ENCODE measurements at places on chromosomes 7 and 10. TPM values are rescaled to one million over a fixed set of nuclear protein-coding genes. Genes with fewer than 3 reads are reported as not detected.

Gene IL15RA
- 0.89 TPM for total RNA-seq

Gene LRRD1
- not detected for total RNA-seq

Gene NODAL
- not detected for total RNA-seq

Gene AEBP1
- total RNA-seq: 53.0 TPM

Gene OPALIN
- total RNA-seq: not detected

Gene GBX1
- total RNA-seq: not detected

Gene DDC
- not detected for total RNA-seq

Gene SMO
- total RNA-seq: 16.3 TPM

Gene MRLN
- not detected for total RNA-seq

Gene NPTX2
- total RNA-seq: 0.97 TPM

All from GM23248 (cell line).